T-cell (primary cell): ENCODE measurements at places on chromosomes 2 and 18. TPM values are rescaled to one million over a fixed set of nuclear protein-coding genes. Genes with fewer than 3 reads are reported as not detected.

GATA6 gene
- total RNA-seq: 0.96 TPM

RNF25 gene
- 33.1 TPM for total RNA-seq

UBE2F gene
- 37.3 TPM for total RNA-seq

IL1A gene
- total RNA-seq: not detected

NOSTRIN gene
- 0.13 TPM for total RNA-seq

LTBP1 gene
- 0.76 TPM for total RNA-seq
